ENCODE measurements at places on chromosomes 2 and 18.

GRCh38 chr2:215870088-215870490 is 143.3 kb downstream of the MREG start:
- no peak for DNase-seq

GRCh38 chr2:58862244-58862643 is 621.1 kb upstream of the FANCL start:
- DNase-seq: no peak

GRCh38 chr2:222572264-222572721 is 83.6 kb downstream of the FARSB start:
- no peak for DNase-seq

GRCh38 chr2:44097322-44097907 is 71.3 kb upstream of the PPM1B start:
- DNase-seq: no peak

GRCh38 chr2:235510318-235510717 is 16.5 kb downstream of the AGAP1 start:
- no peak for DNase-seq

DNA sequence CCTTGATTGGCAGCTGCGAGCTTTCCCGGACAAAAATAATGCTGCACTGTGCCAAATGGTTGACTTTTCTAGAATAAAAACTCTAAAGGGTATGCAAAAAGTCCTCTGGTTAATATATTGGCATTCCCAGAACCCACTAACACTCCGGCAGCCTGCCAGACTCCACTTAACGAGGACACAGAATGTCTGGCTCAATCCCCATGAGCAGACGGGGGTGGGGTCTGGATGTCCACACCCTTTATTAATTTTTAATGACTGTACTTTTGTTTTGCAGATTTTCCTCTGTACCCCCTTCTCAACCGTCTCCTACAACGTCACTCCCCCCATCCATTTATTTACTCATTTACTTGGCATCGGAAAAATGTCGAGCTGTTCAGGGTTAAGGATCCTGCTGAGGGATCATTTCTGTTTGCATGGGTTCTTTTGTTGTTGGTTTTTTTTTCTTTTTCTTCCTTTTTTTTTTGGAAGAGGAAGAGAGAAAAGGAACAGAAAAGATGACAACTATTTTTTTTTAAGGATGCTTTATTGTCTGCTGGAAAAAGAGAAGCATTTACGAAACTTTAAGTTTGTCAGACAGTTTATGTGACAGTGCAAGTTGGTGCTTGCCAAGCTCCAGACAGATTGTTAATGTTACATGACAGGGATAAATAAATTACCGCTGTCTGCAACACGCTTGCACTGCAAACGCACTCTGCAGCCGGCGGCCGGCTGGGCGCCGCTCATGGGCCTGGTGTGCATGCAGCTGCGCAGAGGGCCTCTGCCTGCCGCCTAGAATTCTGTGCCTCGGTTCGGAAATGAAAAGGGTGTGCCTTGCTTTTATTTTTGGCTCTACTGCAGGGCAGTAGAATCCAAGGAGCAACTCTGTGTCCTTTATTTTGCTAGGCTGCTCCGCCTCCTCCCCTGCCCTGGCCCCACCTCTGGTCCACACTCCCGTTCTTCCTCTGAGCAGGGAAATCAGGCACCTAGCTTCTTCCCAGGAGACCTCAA is 3.6 kb downstream of the LDLRAD4 start:
- peak; percentile 7 for DNase-seq

DNA sequence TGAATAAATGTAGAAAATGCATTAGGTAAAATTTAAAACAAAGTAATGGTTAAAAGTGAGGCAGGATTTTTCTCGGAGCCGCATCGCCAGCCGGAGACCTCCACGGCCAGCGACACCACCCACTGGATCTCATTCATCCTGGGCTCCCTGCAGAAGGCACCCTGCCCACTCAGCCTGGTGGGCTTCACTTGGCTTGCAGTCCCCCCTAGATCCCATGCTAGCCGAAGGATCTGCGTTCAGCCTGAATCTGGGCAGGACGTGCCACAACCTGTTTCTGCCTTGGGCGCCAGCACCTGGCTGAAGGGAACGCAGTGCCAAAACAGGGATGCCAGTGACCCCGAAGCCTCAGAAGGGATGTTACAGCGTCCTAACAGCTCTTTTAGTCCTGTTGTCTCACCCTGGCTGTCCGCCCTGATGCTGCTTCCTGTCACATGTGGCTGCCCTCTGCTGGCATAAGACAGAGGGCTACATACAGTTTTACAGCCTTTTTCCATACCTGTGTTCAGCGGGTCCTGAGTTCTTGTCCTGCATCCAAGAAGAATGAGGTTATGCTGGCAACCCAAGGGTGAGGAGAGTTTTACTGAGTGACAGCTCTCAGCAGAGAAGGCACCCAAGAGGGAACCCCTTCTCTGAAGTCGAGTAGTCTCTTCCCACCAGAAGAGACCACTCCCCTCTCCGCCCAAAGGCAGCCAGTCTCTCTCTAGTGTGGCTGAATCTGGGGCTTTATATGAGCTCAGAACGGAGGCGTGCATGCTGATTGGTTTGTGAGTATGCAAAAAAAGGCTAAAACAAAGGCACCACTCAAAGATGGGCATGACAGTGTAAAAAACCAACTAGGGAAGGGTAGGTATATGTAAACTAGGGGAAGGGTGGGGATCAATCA is 173.1 kb upstream of the GYPC start:
- no peak for DNase-seq

- DNase-seq: no peak
Observed at GRCh38 chr18:21391074-21391673, 149.1 kb downstream of the GREB1L start.

DNA sequence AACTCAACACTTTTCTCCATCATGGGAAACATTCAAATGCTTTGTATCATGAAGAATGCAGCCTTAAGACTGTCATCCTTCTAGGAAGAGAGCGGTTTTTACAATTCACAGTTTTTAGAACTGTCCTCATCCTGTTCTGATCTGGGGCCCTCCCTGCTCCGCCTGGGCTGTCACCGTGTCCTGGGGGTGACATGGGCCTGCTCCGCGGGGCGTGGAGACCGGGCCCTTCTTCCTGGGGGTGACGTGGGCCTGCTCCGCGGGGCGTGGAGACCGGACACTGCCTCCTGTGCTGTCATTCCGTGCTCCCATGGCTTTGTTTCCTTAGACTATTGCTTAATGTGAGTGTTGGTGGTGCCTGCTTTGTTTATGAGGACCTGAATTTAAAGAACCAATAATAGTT is 122.8 kb downstream of the TMEM18 start:
- no peak for DNase-seq

- DNase-seq: no peak
Observed at GRCh38 chr2:207282916-207283315, 117.2 kb upstream of the KLF7 start.

DNA sequence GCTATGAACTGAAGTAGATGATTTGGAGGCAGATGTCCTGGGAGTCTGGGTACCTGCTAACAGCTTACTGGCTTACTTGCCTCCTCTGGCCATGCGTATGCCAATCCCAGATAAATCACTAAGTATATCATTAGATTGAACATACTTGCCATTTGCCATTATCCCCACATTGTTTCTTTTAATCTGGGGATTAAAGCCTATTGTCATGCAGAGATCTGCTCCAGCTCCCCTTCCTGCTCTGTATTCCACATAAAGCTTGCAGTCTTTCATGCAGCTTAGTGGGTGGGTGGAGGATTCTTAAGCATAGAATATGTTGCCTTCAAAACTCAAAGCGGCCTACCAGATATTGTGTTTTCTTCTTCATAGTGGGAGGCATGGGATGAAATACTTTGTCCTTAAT is 311.8 kb upstream of the MMADHC start:
- DNase-seq: no peak

DNA sequence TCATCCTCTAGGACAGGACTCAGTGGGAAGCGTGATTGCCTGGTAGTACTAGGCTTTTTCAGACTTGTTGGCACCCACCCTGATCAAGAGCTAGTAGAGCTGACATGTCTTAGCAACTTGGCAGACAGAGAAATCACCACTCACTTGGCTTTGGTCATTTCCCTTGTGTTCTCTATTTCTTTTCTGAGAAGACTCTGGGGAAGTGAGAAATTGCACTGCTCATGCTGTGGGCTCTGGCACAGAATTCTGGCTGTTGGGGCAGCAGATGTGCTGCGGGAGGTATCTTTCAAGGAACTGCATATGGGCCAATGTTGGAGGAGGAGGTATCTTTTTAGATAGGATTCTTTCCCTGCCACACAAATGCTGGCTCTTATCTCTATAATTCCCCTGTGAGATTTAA is 529.1 kb upstream of the MEX3C start:
- no peak for DNase-seq

DNA sequence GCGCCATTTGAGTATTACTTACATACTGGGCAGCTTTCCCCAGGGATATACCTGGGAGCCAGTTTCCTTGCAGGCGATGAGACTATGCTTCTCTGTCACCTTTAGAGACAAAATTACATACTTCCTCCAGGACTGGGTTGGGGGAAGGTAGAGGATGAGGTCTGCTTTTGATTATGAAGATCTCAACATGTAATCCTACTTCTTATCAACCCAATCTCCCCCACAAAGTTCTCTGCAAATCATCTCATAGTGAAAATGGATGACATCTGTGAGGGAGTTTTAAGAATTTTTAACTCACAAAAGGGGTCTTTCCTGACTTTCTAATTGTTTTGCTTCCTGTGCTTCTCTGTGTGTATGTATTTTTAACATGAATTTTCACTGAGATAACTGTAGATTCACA is 81.9 kb downstream of the TMEM131 start:
- DNase-seq: no peak

DNA sequence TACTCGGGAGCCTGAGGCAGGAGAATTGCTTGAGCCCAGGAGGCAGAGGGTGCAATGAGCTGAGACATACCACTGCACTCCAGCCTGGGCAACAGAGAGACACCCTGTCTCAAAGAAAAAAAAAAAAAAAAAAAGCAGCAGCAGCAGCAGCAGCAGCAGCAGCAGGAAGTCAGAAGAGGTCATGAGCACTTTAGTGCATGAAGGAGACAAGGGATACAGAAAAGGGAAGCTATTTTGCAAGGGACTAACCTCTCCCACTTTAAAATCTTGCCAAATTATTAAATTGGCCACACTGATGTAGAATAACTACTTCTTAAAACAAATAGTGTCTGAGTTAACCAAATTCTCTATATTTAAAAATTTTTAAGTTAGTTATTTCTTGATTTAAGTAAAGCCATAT is 113.4 kb upstream of the PDE1A start:
- DNase-seq: no peak

GRCh38 chr2:134459706-134460406 is 206.0 kb downstream of the MGAT5 start:
- no peak for DNase-seq

GRCh38 chr2:100875516-100876230 is 55.7 kb downstream of the NPAS2 start:
- DNase-seq: no peak

GRCh38 chr2:15609341-15610042 is 17.8 kb downstream of the DDX1 start:
- no peak for DNase-seq

DNA sequence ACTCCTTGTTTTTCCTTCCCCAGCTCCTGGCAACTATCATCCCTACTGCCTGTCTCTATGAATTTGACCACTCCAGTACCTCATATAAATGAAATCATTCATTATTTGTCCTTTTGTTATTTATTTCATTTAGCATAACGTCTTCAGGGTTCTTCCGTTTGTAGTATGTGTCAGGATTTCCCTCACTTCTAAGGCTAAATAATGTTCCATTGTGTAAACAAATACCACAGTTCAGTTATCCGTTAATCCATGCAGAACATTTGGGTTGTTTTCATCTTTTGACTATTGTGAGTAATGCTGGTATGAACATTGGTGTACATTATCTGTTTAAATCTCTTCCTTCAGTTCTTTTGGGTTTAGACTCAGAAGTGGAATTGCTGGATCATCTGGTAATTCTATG is 18.8 kb downstream of the DYNC2LI1 start:
- no peak for DNase-seq

DNA sequence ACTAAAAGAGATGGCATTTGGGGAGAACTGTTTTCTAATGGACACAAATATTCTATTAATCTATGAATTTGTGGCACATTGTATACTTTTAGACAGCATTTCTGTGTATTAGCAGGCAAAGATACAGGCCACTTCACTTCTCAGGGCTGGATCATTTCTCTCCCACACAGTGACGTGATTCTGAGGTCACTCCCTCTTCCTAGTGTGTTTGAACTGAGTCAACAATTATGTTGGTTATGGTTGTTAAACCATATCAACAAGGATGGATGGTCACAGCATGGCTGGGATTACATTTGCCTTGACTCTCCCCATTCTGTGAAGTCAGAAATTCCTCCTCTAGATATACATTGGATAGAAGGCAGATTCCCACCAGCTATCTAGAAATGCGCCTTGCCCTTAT is 11.6 kb downstream of the NOSTRIN start:
- DNase-seq: no peak

DNA sequence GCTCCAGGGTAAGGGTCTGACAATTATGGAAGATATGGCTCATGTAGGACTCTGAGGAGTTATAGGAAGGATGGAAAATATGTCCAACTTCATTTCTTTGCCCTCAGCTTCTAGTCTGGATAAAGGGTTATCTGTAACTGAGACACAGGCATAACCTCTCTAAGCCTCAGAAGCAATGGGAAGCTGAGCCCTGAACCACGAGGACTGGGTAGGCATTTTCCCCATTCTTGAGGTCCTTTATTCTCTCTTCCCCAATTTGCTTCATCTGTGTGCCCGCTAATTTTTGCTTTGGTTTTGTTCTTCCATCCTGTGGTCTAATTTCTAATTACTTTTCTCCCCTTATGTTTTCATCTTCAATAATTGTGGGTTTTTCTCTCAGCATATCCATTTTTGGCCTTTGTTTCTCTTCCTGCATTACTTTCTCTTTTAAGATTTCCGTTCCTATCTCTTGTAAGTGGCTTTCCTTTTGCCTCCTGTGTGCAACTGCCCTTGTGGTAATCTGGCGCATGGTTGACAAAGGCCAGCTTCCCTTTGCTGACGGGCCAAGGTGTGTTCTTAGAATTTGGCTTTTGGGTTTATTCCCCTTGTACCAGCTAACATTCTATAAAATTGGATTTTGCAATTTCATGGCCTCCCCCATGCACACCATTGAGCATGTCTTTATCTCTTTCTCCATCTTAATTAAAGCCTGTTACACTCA is 343.8 kb downstream of the TXNL1 start:
- no peak for DNase-seq

- no peak for DNase-seq
Observed at GRCh38 chr2:105753380-105753779, 8.7 kb downstream of the NCK2 start.

Data from AG04450 (cell line).